ENCODE measurements at places on chromosomes 5 and 9.

DNA sequence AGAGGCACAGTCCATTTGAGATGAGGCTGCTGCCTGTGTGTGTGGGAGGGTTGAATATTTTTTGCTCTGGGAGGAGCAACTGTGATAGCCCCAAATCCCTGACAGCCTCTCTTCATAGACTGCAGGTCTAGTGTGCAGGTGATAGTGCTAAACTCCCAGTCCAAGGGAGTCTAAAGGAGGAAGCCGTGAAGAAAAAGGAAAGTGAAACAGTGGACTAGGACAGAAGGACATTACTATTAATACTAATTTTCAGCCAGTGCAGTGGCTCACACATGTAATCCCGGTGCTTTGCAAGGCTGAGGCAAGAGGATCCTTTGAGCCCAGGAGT, 295.0 kb downstream of the PDE4D start:
- no peak for DNase-seq

DNA sequence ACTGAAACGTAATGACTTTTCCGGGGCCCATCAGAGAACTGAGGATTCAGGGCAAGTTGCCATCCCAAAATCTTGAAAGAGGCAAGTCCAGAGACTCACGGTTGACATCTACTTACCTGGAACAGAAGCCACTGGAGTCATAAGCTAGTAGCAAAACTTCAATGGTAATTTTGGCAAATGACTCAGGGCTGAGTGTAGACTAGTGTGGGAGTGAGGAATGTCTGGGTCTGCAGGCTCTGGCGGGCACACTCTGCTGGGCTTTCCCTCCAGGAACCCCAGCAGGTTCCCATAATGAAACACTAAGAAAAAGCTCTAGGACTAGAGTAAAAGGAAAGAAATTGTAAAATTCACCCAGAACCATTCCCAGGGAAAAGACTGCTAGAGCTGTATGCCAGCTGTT, 122.9 kb upstream of the NFIL3 start:
- no peak for DNase-seq

DNA sequence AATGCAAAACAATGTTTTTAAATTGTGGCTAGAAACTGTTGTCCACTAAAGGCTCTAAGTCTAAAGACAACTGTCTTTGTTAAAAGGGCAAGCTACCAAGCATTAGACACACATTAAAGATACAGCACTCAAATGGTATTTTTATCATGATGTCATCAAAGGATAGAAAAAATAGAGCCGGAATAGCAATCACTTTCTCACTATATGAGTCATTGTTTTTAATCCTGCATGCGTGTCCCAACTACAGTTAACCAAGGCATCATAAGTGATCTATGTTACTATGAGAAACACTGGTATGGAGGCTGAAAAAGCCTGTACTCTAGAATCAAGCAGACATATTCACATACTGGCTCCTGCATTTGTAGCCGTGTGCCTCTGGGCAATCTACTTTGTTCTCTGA, 1.9 kb upstream of the PJA2 start:
- no peak for DNase-seq

GRCh38 chr9:123928533-123929176, 1.3 kb downstream of the DENND1A start:
- no peak for DNase-seq

DNA sequence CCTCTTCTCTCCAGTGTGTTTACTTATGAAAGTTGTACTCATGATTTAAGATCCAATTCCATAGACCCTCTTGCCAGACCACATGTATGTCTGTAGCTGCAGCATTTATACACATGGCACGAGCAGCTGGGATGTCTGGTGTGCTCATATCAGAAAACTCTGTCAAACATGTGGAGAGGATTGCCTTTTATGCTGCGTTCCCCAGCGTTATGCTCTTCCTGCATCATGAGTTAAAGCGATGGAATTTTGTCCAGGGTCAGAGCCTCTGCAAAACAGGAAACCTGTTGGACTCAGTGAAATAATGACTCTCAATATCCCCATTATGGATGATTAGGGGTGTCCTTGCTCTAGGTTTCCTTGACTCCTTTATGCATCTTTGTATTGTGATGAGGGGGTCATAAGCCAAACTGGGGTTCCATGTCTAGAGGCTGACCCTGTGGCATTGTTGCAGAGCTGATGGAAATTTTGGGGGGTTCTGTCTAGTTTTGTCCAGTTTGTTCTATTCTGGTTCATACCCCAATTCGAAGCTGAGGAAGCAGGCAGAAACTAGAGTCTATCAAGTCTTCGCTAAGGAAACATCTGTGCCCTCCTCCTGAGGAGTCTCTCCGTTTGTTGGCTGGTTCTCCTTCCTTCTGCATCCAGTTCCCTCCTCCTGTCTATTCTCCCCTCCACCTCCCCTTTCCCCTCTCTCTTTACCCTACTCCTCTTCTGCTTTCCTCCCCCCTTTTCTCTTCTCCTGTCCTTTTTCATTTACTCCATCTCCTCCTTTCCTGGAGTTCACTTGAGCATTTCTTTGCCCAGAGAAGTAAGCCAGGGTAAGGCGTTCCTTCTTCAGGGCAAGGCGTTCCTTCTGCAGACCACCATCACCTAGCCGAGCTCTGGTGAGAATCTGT, 252.8 kb downstream of the MAST4 start:
- no peak for DNase-seq

- no peak for DNase-seq
Measured at GRCh38 chr5:133238426-133239205, 186.8 kb downstream of the HSPA4 start.

- no peak for DNase-seq
Measured at GRCh38 chr5:104018299-104018698, 455.7 kb upstream of the NUDT12 start.

DNA sequence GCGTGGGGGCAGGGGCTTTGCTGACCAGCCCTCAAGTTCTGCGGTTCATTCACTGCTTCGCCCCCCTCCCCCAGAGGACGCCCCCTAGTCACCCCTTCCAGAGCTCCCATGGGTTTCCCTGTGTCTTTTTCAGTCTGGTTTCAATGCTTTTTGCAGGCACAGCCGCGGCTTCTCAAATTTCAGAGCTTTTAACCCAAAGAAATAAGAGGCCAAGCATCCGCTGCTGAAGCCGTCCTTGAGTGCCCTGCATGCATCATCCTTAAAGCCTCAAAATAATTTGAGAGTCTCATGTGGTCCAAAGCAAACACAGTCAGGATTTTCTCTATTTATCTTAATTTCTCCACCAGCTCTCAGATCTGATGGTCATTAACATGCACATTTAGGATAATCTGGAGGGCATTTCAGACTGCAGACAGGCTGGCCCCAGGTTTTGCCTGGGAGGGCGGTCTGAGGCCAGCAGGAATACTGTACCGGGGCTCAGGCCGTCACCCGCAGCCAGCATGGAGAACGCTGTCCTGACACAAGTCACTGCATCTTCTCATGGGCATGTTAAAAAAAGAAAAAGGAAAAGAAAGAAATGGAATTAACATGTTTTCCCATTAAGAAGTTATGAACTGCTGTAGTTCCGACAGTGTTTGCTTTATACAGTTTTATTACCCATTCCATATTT, 420.8 kb upstream of the IRX4 start:
- DNase-seq: no peak

DNA sequence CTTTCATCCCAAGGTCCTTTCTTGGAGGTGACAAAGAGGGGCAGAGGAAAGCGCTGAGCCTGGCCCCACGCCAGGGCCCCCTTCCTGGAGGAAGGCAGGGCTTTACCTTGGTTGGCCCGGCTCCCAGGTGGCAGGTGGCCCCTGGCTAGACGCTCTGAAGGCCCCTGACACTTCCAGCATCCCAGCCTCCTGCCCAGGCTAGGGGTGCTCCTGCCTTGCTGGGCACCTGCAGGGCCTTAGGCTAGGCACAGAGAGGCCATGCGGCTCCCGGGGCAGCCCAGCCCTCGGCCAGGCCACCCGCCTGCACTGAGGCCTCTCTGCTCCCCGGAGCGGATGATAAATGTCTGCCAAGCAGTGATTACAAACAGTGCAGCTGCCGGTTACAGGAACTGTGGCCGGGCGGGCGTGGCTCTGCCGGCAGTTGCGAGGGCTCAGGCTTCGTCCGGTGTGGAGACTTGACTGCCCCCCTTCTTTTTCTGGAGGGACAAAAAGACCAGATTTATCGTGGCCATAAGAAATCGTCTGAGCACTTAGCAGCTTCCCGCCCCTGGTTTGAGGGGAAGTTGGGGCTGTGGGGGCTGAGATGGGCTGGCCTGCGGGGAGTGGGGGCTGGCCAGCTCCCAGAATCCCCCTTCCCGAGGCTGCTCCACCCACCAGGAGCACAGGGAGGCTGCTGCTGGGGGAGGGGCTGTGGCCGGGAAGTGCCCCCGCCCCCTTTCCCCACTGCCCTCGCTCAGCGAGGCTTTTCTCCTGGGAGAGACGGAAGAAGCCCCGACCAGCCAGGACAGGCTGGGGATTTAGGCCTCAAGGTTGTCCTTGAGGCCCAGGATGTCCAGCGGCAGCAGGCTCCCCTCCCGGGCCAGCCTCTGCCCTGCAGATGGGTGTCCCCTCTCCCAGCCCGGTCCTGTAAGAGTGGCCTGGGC, 31.6 kb upstream of the UBAC1 start:
- no peak for DNase-seq

DNA sequence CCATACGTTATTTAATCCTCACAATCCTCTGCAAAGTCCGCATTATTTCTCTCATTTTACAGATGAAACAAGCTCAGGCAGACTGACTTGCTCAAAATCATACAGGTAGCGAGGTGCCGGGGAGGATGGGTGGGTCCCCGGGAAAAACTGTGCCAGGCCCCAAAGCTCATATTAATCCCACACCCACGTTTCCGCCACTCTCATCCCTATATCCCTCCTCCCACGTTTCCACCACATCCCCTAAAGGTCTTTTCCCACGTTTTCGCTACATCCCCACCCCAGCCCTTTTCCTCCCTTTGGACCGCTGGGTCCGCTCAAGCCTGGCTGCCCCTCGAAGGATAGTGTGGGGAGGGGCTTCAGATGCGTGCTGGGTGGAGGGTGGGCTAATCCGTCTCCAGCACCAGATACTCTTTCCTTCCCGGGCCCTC, 434 bp upstream of the FSD1L start:
- no peak for DNase-seq

DNA sequence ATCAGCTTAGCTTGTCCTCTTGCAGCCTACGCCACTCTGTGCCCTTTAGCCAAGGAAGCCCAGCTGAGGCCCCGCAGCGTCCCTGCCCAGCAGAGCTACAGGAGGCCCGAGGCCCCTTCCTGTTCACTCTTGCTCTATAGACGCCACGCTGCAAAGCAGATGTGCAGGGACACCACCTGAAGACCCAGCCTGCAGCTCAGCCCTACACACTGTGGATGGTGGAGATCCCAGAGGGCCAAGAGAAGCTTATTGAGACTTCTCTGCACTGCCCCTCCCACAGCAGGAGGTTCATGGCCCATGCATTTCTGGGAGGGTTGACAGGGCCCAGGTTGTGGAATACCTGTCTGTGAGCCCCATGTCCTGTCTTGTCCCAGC, 33.6 kb downstream of the IRF1 start:
- no peak for DNase-seq

DNA sequence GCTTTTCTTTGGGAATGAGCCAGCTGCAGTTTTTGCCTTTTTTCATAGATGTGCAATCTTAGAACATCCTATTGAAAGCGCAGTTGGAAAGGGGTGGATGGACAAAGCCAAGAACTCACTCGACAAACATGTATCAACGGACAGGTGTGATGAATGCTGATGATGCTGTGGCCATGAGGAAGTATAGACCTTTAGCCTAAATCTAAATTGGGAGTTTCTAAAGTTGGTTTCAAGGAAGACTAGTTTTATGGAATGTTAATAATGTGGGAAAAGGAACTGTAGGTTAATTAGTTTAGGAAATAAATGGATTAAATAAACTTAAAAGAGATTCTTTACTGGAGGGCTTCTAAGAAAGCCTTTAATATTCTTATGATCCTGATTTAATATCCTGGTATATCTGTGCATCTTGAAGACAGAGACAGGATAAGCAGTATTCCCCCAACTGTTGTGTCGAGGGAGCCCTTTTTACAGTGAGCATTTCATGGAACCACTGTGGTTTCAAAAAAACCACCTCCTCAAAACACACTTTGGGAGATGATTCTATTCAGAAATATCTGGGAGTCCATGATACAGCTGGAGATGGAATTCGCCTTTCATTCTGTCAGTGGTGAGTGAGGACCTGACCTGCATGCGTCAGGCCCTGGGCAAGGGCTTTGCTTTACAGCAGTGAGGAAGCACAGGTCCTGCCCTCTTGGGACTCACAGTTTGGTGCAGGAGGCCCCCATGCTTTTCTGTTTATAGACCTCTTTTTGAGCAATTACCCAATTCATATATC, 82.6 kb downstream of the AOPEP start:
- DNase-seq: no peak

DNA sequence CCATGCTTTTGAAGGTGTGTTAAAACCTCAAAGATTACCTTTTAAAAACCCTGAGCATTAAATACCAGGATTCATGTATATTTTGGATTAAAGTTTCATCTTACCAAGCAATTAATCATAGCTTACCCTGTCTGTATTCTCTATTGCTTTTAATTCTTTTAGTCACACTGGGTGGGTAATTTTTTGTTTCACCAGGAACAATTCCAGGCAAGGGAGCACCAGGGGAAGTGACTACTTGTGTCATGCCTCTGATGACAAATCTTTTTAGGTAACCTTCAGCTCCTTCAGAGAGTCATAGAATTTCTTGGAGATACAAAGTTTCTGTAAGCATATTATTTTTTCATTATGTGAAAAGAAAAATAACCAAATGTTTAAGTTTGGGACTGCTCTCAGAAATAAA, 33.4 kb upstream of the ANXA1 start:
- DNase-seq: no peak

DNA sequence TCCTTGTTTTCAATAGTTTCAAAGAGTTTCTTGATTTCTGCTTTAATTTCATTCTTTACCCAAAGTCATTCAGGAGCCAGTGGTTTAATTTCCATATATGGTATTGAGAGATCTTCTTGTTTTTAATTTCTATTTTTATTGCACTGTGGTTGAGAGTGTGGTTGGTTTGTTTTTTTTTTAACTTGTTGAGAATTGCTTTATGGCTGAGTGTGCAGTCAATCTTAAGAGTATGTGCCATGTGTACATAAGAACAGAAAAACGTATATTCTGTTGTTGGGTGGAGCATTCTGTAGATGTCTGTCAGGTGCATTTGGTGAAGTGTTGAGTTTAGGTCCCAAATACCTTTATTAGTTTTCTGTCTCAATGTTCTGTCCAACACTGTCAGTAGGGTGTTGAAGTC, 26.7 kb upstream of the IPPK start:
- DNase-seq: no peak

DNA sequence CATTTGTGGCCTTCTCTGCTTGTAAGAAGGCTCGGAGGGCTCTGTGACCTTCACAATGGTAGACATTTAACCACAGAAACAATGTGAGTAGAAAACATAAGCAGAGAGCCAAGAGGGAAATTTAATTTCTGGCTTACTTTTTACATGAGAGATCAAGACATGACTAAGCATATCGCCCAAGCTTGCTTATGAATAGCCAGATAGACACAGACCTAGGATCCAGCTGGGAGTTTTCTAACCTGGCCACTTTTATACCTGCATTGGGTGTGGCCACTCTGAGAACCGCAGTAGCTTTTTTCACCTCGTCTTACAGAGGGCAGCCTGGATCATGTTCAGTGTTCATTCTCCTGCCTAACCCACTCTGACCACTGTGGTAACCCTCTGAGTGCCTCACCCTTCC, 244.9 kb upstream of the KCNN2 start:
- DNase-seq: no peak

GRCh38 chr9:137085920-137086530, 760 bp upstream of the MAN1B1 start:
- DNase-seq: peak; percentile 20

GRCh38 chr5:138385660-138386059, 33.2 kb downstream of the KDM3B start:
- no peak for DNase-seq

GRCh38 chr9:70411121-70411929, 3.1 kb downstream of the KLF9 start:
- peak; percentile 27 for DNase-seq

Measured in stimulated activated CD4-positive, alpha-beta T cell treated with anti-CD3 and anti-CD28 coated beads, Interleukin-15, amount 100 ng/mL, for 48 hours (primary cell).